Stromal cell of bone marrow (primary cell): ENCODE measurements at places on chromosomes 5 and 9.

DNA sequence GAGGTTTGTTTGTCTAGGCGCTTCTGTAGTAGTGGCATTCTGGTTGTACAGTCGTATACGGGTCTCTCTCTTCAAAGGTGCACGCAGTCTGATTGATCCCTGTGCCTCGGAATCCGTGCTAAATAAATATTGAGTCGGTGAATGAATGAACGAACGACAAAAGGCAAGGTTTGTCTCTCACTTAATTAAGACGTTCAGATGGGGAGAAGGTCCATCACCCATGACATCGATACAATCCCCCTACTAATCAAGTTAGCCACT lies 500 bp upstream of the CREBRF start:
- DNase-seq, result no peak

DNA sequence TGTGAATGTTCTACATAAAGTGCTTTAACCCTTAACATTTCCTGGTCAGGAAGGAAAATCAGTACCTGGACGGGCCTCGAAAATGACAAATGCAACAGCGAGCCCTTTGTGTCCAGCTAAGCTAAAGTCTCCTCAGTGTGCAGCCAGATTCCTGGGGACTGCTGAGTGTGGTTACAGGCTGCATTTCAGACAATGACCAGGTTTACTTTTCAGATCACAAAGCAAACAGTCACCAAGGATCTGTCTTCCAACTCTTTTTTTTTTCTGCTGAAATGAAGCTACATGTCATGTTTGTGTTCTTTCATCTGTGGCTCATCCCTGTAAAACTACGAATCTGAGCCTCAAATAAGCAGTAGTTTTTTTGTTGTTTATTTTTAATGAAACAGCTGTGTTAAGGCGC lies 20.8 kb downstream of the SLC46A2 start:
- no peak for DNase-seq

- no peak for DNase-seq
Observed at GRCh38 chr5:153088538-153088937, 401.9 kb upstream of the GRIA1 start.

DNA sequence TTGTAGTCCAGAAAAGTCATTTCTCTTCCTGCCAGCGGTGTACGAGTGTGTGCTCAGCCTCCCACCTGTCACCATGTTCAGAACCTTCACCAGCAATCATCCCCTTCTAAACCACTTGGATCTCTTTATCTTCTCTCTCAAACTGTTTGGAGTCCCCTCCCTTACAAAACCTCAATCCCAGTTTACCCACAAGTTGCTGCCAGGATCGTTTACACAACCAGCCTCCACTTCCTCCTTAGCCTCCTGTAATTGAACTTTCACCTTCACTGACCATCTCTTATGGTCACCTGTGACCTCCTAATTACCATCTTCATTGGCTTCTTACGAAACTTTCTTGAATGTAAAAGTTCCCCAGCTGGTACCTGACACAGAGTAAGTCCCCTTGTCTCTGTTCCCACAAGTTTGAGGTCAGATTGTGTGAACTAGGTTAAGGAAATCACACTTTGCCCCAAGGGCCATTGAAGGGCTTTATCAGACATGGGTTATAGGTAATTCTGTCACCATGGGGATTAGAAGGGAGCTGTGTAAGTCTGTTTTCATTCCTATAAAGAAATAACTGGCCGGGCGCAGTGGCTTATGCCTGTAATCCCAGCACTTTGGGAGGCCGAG lies 20.0 kb downstream of the RNF44 start:
- DNase-seq, result no peak

GRCh38 chr9:18238254-18238653 lies 235.7 kb upstream of the ADAMTSL1 start:
- peak; percentile 48 for DNase-seq

DNA sequence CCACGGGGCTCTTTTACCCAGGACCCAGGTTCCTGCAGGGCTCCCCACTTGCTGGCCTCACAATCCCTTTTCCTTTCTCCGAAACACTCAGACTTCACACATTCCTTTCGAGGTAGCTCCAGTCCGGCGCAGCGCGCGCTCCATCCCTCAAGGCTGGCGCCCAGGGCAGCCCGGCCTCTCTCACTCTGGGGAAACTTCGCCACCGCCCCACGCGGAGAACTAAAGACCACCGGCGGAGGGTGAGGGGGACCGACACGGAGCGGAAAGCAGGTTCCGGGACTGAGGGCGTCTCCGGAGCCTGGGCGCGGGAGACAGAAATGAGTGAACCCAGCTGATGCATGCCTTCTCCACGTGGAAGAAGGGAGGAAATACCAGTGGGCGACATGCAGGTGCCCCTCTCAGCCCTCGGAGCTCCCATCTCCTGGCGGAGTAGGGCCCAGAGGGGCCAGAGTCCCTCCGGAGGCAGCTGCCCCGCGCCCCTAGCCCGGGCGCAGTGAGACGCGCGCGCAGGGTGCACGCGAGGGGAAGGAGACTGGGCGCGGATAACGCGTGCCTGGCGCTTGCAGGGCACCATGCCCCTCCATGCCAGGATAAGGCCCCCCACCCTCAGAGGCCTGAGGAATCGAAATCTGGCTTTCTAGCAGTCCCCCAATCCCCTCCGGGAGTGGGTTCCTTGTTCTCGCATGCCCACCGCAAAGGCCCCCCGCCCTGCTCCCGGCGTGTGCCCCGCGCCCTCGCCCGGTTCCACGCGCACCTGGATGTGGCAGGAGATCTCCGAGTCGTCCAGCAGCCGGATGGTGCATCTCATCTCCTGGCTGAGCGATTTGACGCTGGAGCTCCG lies 650 bp downstream of the FRMD3 start:
- no peak for DNase-seq
